ENCODE measurements at places on chromosomes 16 and 17. TPM values are rescaled to one million over a fixed set of nuclear protein-coding genes. Genes with fewer than 3 reads are reported as not detected.

The TOB1 gene
- total RNA-seq, result 52.1 TPM

The DOC2A gene
- total RNA-seq, result 6.9 TPM

The WNT9B gene
- total RNA-seq, result 2.6 TPM

The CRYBA1 gene
- not detected for total RNA-seq

The EPN3 gene
- total RNA-seq, result 3.8 TPM

The KRTAP2-1 gene
- total RNA-seq, result not detected

The GPR142 gene
- total RNA-seq, result not detected

The GJD3 gene
- total RNA-seq, result not detected

The FOXC2 gene
- total RNA-seq, result not detected

The ZNF423 gene
- total RNA-seq, result 11.8 TPM

The DNAH17 gene
- 0.16 TPM for total RNA-seq

The IRX5 gene
- total RNA-seq, result 3.2 TPM

The SLC13A2 gene
- 1.2 TPM for total RNA-seq

The C1QTNF8 gene
- total RNA-seq, result not detected

The C17orf107 gene
- total RNA-seq, result 9.1 TPM

The PSMD7 gene
- total RNA-seq, result 84.8 TPM

The TRIM72 gene
- 0.04 TPM for total RNA-seq
